ENCODE measurements at places on chromosomes 5 and 9. TPM values are rescaled to one million over a fixed set of nuclear protein-coding genes. Genes with fewer than 3 reads are reported as not detected.

- no peak for DNase-seq
Measured at GRCh38 chr9:19642256-19642655, 146.6 kb downstream of the SLC24A2 start.

- DNase-seq = no peak
Measured at GRCh38 chr9:133770076-133770777, 32.1 kb upstream of the SARDH start.

DNA sequence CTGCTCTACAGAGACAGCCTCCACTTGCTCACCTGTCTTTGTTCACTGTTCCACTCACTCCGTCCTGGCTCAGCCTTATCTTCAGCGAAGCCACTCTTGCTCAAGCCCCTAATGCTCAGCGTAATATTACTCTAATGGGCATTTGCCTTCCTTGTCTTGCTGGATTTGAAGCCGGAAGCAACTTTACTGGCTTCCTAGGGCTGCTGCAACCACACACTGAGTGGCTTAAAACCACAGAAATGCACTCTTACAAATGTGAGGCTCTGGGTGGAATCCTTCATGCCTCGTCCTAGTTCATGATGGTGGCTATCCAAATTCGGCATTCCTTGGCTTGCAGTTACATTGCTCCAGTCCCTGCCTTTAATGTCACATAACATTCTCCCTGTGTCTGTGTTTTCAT, 85.5 kb upstream of the MARCHF11 start:
- DNase-seq = no peak

DNA sequence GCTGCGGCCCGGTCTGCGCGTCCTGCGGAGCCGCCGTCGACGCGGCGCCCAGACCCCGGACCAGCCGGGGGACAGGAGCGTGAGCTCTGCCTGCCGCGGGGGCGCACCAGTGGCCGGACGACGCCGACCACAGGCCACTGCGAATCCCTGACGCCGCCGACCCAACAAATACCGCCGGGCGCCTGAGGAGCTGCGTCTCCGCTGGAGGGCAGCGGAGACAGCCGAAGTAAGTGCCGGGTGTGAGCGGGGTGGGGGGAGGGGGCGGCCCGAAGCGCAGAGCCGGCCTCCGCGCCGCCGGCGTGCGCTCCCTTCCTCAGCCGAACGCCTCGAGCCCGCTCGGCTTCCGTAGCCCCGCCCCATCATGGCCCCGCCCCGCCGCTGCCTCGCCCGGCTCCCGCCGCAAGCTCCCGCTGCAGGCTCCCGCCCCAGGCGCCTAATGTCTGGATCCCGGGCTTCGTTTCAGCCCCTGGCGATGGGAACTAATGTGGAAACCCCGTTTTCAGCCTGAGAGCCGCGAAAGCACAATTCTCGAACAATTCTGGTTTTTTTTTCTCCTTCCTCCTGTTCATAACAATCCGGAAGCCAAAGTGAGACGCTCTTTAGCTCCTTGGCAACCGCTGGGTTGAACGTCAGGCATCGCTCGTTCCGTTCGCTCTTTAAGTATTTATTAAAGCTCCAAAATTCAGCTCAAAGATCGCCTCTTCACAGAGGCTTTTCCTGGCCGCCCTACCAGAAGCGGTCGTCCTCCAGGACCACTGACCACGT, at the start of gene RFK:
Gene RFK (minus strand): TSS at position 232 of the 765 bp plus-strand sequence. CDS start 255 bp downstream, outside the sequence.
- DNase-seq = peak; percentile 92

GRCh38 chr9:130117376-130117775, 54.8 kb upstream of the NCS1 start:
- no peak for DNase-seq

- DNase-seq = peak; percentile 73
Measured at GRCh38 chr9:96061293-96061987, 185.9 kb downstream of the ERCC6L2 start.

Gene MUSK
- 0.16 TPM for total RNA-seq
